ENCODE measurements at places on chromosomes 2 and 18.
A peak's percentile ranks its signal among the peaks of the same experiment; 100 is the strongest.

GRCh38 chr18:55092166-55092565, 132.9 kb upstream of the CCDC68 start:
- DNase-seq = no peak

- DNase-seq = no peak
Observed at GRCh38 chr2:85827879-85828569, 60.8 kb downstream of the ST3GAL5 start.

DNA sequence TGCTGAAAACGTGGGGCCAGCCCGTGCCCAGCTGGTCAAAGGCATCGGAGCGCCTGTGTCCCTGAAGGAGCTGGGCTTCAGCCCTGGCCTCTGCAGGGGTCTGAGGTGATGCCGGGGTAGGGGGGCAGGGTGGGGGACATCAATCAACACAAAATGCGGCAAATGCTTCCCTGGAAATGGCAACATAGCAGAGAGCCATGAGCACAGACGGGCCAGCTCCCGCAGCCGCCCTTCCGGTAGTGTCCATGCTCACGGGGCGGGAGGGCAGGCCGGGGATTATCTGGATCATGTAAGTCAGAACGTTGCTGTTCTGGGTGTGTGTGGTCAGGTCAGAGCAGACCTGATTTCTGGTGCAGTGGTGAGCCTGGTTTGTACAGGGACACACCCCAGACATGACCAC, 56.5 kb upstream of the TWIST2 start:
- no peak for DNase-seq

GRCh38 chr18:70195852-70196434, 9.5 kb downstream of the RTTN start:
- no peak for DNase-seq

DNA sequence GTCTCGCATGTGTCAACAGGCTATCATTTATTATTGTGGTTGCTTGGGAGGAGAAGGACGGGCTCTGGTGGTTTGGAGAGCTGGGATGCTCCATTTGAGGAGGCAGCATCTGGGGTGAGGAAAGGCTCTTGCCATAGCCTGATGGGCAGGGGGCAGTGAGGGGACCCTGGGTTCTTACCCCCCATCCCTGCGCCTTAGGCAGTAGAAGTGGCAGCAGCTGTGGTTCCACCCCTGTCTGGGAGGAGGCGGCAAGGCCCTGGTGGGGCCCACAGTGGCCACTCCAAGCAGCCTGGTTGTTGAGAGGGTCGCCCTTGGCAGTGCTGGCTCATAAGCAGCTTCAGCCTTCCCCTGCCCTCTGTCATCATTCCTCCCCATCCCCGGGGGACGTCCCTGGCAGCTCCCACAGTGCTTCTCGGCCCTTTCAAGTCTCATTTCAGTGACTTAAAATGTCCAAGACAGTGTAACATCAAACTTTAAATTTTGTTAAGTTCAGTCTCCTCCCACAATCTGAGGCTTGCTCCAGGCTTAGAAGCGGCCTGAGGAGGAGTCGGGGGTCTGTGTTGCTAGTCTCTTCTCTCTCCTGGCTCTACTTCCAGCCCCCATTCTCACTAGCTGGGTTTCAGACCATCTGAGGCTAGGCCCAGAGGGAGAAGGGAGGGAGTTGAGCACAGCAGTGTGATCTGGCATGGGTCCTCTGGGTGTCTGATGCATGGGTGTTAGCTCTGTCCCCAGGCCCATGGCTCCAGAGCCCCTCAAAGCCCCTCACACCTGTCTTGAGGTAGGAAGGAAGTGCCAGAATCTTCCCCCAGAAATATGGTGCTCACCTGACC, 34.9 kb upstream of the PTPN4 start:
- no peak for DNase-seq

DNA sequence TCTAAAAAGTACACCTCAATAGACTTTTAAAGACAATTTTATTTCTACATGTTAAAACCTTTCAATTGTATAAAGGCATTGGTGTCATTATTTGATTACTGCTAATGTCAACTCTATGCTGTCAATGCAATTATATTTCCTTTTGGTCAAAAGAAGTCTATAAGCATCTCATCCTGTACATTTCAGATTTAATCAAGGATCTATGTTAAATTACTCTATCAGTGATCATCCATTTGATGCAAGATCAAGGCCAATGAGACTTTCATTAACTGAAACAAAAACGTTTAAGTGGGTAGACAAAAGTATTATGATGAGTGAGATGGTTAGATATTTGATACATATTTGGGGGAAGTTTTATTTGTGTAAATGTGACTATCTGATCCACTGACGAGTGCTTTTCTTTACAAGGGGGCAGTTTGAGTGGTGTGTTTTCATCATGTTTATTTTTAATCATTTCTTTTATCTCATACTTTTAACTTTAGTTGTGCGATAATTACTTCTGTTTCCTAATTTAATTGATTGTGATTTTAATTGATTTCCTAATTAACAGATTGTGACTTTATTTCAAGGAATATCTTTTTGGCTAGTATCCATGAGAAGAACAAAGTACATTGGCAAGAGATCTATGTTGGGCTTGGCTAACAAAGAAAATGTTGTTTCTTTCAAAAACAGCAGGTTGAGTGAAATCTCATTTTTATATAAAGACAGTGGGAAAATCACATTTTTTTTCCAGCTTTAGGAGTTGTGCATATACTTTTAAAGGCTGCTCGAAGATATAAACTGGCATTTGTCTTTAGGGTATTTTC, 1.1 kb downstream of the ARHGAP28 start:
- no peak for DNase-seq

DNA sequence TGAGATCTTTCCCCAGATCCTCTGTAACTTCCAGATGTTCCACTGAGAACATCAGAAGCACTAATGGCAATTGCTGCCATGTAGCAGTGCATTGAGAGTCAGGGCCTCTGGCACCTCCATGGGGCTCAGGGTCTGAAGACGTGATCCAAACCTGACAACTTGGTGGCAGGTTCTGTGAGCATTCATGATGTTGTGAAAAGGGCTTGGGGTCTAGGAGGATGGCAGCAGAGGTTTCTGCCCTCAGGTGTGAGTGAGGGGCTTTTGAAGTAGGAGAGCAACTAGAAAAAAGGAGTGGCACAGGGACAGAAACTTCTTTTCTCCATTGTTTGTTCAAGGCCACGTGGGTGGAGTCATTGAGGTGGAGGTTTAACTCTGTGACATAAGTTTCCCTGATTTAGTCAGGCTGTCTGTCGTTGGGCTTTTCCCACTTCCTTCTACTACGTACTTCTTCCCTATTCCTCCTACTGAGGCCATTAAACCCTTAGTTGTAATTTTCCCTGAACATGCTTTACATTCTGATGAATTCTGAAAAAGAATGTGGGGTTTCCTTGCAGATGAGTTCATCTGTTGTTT, 13.1 kb downstream of the CFLAR start:
- peak; percentile 79 for DNase-seq

DNA sequence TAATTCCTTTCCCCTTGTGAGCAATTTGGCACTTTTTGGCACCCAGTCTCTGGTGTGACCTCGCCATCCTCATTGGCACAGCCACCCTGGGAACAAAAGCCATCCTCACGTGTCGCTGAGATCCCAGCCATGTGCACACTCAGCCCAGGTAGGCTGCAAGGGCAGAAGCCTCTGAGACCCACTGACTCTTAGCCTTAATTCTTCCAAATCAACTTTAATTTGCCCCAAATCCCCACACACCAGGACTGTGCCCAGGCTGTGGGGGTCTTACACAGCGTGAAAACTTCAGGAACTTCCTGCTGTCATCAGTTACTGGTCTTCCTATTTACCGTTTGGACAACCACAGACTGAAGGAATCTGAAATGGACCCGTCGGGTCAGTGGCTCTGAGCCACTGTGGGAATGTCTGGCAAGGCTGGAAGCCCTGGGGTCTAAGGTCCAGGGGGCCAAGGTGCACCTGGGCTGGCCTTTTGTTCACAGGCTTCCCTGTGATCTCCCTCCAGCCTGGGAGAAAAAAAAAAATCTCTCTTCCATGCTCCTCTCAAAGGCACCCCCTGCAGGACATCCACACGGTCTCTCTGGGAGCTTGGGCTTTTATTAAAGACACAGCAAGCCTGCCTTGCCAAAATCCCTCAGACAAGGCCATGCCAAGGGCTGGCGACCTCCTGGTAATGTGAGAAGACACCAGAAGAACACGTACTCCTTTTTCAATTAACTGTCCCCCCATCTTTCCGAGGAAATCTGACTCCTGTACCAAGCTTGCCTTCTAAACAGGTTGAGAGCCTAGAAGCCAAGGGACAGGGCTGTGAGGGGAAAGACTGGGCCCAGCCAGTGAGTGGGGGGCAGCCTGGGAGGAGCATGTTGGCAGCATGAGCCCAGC, 42.1 kb upstream of the LAPTM4A start:
- peak; percentile 64 for DNase-seq

GRCh38 chr2:46421361-46421760, 58.0 kb upstream of the TMEM247 start:
- DNase-seq = no peak

GRCh38 chr2:231966886-231967285, 5.4 kb downstream of the DIS3L2 start:
- DNase-seq = no peak

- no peak for DNase-seq
Observed at GRCh38 chr2:47483191-47483590, 80.2 kb downstream of the MSH2 start.

DNA sequence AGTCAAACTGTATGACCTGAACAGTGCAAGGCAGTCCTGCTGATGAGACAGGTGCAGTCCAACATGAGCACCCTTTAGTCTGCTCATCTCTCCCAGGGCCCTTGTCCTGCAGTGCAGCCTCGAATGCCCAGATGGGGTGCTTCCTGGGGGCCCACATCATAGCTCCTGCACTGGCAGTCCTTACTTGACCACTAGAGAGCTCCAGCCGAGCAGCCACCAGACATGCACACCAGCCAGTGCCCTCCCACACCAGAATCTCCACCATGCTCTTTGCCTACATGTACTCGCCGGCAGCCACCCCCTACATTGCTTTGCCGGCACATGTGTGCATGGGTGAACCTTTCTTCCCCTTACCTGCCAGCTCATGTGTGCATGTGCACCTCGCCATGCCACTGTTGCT, 188.8 kb upstream of the GULP1 start:
- no peak for DNase-seq

GRCh38 chr2:120656273-120656950, 79.3 kb upstream of the GLI2 start:
- no peak for DNase-seq

GRCh38 chr2:151878655-151879563, 50.7 kb upstream of the ARL5A start:
- no peak for DNase-seq

- no peak for DNase-seq
Observed at GRCh38 chr2:55365303-55365702, 54.4 kb downstream of the CCDC88A start.

DNA sequence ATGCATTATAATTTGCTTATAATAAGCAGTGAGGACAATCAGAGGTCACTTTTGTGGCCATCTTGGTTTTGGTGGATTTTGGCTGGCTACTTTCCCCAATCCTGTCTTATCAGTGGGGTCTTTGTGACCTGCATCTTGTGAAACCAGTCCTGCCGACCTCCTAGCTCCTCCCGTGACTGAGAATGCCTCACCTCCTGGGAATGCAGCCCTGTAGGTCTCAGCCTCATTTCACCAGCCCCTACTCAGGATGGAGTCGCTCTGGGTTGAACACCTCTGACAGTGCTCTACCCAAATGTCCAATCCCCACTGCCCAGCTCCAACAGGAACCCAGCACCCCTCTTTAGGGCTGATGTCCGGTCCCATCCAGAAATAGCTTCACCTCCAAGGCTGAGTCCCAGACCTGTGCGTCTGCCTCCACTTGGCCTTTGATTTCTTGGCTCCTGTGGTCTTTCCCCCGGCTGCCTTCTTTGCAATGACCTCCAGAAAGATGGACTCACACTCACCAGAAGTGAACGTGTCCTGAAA, 31.3 kb upstream of the PXDN start:
- DNase-seq = no peak
